Activated CD4-positive, alpha-beta memory T cell treated with anti-CD3 and anti-CD28 coated beads for 36 hours (primary cell): ENCODE measurements at places on chromosomes 6 and 20.

DNA sequence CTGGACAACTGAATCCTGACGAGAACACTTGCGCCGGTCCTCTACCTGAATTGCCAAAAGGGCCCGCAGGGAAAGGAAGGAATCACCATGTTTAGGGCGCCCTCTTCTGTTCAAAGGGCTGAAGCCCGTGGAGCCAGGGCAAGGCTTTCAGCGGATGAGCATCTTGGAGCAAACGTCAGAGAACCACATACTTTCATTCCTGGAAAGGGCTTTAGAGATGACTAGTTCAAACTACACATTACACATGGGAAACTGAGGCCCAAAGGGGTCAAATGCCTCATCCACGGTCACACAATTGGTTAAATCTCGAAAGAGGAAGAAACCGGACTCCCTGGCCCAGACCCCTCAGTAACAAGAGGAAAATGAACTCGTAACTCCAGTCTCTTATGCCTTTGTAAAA, 11.5 kb upstream of the ZNF133 start:
- DNase-seq, result peak; percentile 84

DNA sequence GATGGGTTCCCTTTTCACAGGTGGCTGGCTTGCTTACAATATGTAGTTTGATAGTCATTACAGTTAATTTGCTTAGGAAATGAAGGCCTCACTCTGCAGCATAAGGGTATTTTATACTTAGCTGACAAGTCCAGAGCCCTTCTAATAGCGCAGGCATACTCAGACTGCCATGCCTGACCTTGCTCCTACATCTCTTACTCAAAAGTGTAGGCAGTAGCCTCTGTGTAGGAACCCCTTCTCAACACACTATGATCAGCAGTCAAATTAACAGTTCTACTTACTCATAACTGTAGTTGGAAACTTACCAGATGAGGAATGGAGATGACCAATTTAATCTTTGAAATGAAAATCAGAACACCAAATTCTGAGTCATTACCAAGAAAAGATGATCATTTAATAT, 373.5 kb downstream of the TBC1D32 start:
- no peak for DNase-seq

DNA sequence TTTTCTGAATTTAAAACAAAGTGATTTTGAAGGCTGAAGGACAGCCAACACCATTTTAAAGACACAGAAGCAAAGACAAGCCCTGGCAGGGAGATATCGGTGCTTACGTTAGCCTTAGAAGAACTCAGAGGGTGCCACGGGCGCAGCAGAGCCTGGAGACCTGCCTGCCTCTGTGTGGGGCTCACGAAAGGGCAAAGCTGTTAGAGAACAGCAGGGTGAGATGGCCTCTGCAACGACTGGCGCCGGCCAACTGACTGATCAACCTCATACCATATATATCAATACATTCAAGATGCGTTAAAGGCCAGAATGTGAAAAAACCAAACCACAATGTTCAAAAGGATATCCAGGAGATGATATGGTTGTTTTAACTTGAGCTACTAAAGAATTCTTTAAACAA, 151.0 kb upstream of the RPS6KA2 start:
- no peak for DNase-seq

DNA sequence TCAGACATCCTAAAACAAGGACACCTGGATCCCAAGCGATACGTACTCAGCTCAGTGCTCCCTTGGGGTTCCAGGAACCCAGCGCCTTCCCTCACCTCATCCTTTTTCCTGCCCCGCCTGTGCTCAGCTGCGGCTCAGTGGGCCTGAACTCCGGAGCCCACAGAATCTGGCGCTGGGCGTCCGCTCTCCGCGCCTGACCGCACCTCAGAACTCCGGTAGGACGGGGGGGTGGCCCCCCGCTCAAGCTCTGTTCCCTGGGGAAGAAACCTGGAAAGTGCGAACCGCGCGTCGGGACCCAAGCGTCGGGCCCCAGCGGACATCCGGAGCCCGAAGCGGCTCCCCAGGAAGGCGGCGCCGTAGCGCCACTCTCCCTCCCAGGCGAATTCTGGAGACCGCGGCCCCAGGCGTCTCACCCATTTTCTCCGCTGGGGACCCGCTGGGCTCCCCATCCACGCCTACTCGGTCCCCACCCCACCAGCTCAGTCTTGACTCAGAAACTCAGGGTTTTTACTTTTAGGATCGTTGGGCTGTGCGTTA, 336 bp upstream of the LY6G5C start:
- DNase-seq, result peak; percentile 67

DNA sequence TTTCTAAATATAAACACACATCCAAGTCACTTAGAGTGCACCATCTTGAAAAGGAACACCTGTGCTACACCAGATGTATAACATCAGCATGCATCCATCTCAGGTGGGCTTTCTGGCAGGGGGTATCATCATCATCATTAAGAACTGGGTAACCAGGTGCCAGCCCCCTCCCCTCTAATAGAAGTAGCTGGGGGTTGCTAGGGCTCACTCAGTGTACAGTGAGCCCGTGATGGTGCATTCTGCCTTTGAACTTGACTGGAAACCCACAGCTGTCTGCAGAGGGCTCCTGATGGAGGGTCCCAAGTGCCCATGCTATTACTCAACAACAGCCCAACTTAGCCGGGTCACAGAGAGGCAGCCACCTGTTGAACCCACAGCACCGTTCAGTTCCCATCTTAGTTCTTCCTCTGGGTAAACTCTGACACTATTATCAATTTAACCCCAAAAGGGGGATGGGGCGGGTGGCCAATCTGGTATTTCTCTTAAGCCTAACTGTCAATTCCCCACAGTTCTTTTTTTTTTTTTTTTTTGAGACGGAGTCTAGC, 32.7 kb upstream of the CCND3 start:
- DNase-seq, result no peak

GRCh38 chr6:16319813-16320532, 81.6 kb downstream of the GMPR start:
- peak; percentile 81 for DNase-seq

- no peak for DNase-seq
These were observed 5.9 kb upstream of the MRS2 start for GRCh38 chr6:24396824-24397223.

GRCh38 chr6:17863901-17864754, 123.3 kb downstream of the KIF13A start:
- no peak for DNase-seq

DNA sequence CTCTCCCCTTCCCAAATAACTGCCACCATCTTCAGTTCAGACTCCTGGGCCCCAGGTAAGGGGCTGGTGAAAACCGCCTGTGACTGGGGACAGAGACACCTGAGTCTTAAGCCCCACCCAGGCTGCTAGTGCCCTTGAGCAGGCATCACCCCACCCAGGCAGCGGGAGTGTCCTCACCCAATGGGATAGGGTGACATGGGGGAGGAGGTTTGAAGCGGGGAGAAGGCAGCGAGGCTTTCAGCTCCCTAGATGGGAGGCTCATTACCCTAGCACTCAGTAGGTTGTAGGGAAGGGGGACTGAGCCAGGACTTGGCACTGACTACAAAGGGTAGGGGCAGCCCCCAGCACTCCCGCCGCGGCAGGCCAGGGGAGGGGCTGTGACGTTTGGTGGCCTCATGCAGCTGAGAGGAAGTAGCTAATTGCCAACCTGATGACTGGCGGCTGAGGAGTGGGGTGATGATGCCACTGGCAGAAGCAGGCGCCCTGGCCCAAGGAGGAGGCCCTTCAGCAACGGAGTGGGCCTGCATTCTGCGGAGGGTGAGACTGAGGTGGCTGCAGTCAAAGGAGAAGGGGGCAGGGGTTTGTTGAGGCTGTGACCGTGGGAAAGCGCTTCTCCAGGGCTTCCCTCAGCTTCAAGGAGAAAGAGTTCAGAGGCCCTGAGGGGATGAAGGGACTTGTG, 126.9 kb downstream of the MRPL14 start:
- peak; percentile 76 for DNase-seq

- no peak for DNase-seq
These were observed 93.2 kb downstream of the JARID2 start for GRCh38 chr6:15339081-15339480.

- DNase-seq, result no peak
These were observed 491.4 kb downstream of the LMBRD1 start for GRCh38 chr6:69305456-69305855.

DNA sequence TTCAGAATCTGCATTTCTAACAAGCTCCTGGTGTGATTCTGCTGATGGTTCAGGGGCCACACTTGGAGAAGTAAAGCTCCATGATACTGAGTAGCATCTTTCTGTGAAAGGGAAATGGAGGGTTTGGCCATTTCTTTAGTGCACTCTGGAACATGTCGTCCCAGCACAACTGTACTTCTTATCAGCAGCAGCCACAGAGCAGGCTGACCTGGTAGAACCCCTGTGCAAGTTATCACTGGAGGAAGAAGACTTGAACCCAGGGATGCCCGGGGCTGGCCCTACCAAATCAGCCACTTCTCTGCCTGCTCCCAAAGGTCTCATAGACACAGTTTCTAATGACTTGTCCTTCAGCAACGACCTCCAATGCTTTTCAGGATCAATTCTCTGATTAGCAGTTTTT, 354.7 kb upstream of the PLCB4 start:
- no peak for DNase-seq

DNA sequence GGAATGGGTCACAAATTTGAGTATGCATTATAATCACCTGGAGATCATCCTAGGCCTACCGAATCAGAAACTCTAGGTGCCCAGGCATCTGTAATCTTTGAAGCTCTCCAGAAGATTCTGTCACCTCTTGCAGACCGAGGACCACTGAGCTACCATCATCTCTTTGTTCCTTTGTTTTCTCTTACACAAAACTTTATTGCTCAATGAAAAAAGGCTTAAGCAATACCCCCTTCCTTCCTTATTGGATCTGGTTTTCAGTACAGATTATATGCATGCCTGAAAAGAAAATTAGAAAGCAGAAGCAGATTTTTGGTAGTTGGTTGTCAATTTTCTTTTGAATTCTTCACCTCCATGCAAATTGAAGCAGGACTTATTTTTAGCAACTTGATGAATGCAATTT, 31.3 kb downstream of the STX11 start:
- no peak for DNase-seq

GRCh38 chr6:108564178-108564577, 3.5 kb downstream of the FOXO3 start:
- no peak for DNase-seq

DNA sequence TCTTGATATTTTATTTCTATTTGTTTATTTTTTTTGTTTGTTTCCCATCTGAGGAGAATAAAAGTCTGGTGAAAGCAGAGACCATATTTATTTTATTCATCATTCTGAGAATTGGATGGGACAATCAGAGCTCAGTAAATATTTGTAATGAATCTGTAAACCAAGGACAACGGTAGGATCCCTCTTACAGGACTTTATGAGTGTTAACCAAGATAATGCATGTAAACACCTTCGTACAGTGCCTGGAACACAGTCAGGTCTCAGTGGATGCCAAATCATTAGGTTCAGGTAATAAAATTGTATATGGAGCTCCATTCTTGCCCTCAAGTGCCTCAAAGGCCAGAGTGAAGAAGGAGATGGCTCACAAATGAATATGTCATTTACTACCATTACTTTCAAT, 288.7 kb downstream of the PAX1 start:
- no peak for DNase-seq

DNA sequence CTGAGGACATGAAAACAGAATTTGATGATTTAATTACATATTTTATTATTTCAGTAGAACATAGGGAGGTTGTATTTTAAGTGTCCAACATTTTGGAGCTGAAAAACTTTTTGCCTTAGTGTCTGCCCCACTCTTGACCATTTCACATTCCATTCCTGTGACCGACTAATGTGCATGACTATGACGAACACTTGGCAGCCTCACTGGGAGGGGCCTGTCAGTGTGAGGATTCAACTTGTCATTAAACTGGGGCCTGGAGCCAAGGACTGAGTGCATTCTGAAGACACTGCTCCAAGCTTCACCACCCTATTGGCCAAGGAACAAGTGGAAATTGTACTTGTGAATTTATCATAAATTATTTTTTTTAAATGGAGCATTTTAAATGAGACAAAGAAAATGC, 661.3 kb downstream of the BCKDHB start:
- DNase-seq, result no peak

- no peak for DNase-seq
These were observed 60.7 kb upstream of the SHLD1 start for GRCh38 chr20:5689463-5689862.

DNA sequence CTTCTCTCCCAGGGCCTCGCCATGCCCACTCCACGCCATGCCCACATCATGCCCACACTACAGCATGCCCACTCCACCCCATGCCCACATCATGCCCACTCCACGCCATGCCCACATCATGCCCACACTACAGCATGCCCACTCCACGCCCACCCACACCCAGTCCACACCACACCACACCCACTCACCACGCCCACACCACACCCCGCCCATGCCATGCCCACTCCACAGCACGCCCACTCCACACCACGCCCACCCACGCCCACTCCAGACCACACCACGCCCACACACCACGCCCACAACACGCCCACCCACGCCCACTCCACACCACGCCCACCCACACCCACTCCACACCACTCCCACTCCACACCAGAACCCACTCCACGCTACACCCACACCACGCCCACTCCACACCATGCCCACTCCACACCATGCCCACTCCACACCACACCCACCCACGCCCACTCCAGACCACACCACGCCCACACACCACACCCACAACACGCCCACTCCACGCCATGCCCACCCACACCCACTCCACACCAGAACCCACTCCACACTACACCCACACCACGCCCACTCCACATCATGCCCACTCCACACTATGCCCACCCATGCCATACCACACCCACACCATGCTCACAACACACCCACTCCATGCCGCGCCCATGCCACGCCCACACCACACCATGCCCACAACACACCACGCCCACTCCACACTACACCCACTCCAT, 88.6 kb downstream of the ERMARD start:
- no peak for DNase-seq

DNA sequence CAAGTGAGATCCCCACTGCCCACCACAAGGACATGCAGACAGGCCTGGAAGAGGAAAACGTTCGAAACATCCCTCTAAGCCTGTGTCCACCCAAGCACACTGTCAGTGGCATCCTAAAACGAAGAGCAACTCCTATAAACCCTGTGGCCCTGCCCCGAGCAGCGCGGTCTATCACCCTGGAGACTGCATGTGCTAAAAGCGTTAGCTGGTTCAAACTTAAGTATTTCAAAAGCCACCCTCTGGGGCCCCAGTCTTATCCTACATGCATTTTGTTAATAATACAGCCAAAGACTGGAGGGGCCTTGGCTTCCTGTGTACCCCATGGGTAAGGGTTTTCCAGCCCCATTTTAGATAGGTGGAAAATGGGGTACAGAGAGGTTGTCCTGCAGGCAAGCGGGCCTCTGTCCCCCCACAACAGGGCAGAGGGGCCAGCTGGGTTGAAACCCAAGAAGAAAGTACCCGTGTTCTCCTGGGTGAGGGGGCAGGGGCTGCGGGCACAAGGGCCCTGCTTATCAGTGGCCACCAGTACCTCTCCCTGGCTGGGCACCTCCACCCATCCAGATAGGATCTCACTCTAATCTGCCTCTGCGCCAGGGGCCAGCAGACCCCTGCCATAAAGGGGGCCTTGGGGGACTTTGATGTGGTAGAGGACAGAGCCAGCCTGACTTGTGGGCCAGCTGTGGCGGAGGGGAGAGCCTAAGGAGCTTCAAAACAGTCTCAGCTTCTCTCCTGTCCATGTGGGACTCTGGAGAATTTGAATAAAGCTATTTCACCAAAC, 28.3 kb downstream of the PREX1 start:
- no peak for DNase-seq

GRCh38 chr6:136723780-136724179, 68.5 kb downstream of the MAP3K5 start:
- peak; percentile 59 for DNase-seq

- DNase-seq, result no peak
These were observed 837.3 kb upstream of the SLC35B3 start for GRCh38 chr6:9272671-9273070.
